Fibroblast of villous mesenchyme (primary cell): ENCODE measurements at places on chromosomes 1 and 21. TPM values are rescaled to one million over a fixed set of nuclear protein-coding genes. Genes with fewer than 3 reads are reported as not detected.

KCNN3 gene
- total RNA-seq = not detected in 2 replicates

ITLN1 gene
- not detected in 2 replicates for total RNA-seq

PAFAH2 gene
- 7.7 and 11.2 TPM in 2 replicates for total RNA-seq

REN gene
- 4.3 and 8.7 TPM in 2 replicates for total RNA-seq

ZBED6 gene
- 38.7 and 40.2 TPM in 2 replicates for total RNA-seq

AVPR1B gene
- not detected in 2 replicates for total RNA-seq

KCNJ15 gene
- total RNA-seq = under 0.01 TPM in 2 replicates

OR6K3 gene
- not detected in 2 replicates for total RNA-seq

PYGO2 gene
- 26.7 and 28.9 TPM in 2 replicates for total RNA-seq

OR10Z1 gene
- total RNA-seq = not detected in 2 replicates

VWA1 gene
- 5.6 and 6.8 TPM in 2 replicates for total RNA-seq

CYP4A22 gene
- not detected in 2 replicates for total RNA-seq

FMO5 gene
- 0.43 and 1.3 TPM in 2 replicates for total RNA-seq

GPR153 gene
- 5.2 and 5.8 TPM in 2 replicates for total RNA-seq

CCDC17 gene
- total RNA-seq = 1.3 and 1.6 TPM in 2 replicates

SPRR2F gene
- not detected in 2 replicates for total RNA-seq

FMOD gene
- 0.64 and 0.86 TPM in 2 replicates for total RNA-seq

BEND5 gene
- total RNA-seq = under 0.01 TPM in 1 of 2 replicates, not detected in the other

BRDT gene
- under 0.01 and 0.97 TPM in 2 replicates for total RNA-seq

UBIAD1 gene
- total RNA-seq = 9.0 and 9.5 TPM in 2 replicates

RNU1-2 gene
- under 0.01 TPM in 1 of 2 replicates, not detected in the other for total RNA-seq

MMEL1 gene
- under 0.01 and 0.64 TPM in 2 replicates for total RNA-seq

FCRL2 gene
- total RNA-seq = not detected in 2 replicates

MEX3A gene
- total RNA-seq = 1.7 and 1.9 TPM in 2 replicates

TEKT2 gene
- total RNA-seq = under 0.01 TPM in 1 of 2 replicates, not detected in the other

EVA1B gene
- total RNA-seq = 191 and 305 TPM in 2 replicates

KLHL20 gene
- 20.9 and 33.2 TPM in 2 replicates for total RNA-seq

LAPTM5 gene
- total RNA-seq = not detected in 2 replicates

LMX1A gene
- total RNA-seq = not detected in 2 replicates
